IMR-90 (cell line): ENCODE measurements at places on chromosomes 16 and 17. TPM values are rescaled to one million over a fixed set of nuclear protein-coding genes. Genes with fewer than 3 reads are reported as not detected.

CCR7 gene
- 0.28 and 0.36 TPM in 2 replicates for total RNA-seq

JPH3 gene
- under 0.01 TPM in 1 of 2 replicates, not detected in the other for total RNA-seq

KCNH6 gene
- 0.18 and 0.28 TPM in 2 replicates for total RNA-seq

PYY gene
- not detected in 2 replicates for total RNA-seq

CCDC78 gene
- 0.54 and 0.56 TPM in 2 replicates for total RNA-seq

SPHK1 gene
- 44.4 and 45.8 TPM in 2 replicates for total RNA-seq

SHISA6 gene
- total RNA-seq: not detected in 2 replicates

CA4 gene
- not detected in 2 replicates for total RNA-seq

ATF7IP2 gene
- 2.7 and 2.8 TPM in 2 replicates for total RNA-seq
